ENCODE measurements at places on chromosomes 6 and 20.

GRCh38 chr6:163405412-163406309 is 8.9 kb upstream of the QKI start:
- DNase-seq: peak; percentile 17

- DNase-seq: no peak
Observed at GRCh38 chr20:16415071-16416053, 157.9 kb downstream of the KIF16B start.

- no peak for DNase-seq
Observed at GRCh38 chr6:35876902-35877301, 44.0 kb downstream of the SRPK1 start.

DNA sequence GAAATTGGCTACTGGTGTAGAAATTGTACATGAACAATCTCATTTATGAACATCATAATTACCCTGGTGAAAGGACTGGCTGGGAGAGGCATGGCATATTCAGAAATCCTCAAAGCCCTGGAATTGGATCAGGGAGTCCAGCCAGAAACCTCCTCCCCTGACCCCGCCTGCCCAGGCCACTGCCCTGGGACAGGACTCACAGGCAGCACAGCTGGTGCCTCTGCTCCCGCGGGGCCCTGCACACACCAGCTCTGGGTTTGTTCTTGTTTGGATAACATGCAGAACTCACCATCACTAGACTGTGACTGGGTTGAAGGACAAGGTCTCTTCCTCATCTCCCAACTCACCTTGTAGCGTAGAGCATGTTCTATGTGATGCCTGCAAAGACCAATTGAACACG is 56.2 kb downstream of the AGPAT4 start:
- DNase-seq: no peak

DNA sequence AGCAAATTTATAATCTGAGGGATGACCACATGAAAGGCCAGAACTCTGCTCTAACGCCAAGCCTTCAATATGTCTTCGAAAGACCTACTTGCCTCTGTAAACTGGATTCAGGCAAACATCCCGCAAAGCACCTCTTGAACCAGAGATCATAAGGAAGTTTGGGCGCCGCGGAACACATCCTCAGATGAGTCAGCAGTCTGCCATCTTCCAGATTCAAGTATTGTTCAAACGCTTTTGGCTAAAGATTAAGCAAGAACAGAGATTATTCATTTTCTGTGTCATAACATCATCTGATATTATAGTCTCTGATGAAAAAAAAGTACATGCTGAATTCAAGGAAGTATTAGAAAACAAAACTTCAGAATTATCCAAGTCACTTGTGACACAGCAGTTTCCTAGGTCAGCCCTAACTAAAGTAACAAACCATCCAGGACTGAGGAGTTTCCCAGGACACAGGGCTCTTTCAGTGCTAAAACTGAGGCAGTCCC is 20.8 kb downstream of the TBC1D7 start:
- no peak for DNase-seq

GRCh38 chr6:90643381-90643780 is 56.5 kb upstream of the MAP3K7 start:
- no peak for DNase-seq

DNA sequence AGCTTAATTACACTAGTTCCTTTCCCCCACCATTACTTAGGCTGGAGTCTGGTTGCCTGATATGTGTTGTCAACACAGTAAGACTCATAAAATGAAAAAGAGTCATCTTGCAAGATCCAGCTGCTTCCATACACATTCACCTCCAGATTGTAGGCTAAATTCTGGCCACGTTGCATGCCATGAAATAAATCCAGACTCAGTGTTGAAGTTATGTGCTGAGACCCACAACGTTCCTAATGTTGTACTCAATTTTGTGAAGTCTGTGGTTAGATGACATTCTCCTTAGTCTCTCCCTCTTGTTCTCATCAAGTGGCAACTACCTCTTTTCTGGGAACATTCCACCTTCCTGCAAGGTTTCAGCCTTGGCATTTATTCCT is 212.3 kb downstream of the LMBRD1 start:
- no peak for DNase-seq

DNA sequence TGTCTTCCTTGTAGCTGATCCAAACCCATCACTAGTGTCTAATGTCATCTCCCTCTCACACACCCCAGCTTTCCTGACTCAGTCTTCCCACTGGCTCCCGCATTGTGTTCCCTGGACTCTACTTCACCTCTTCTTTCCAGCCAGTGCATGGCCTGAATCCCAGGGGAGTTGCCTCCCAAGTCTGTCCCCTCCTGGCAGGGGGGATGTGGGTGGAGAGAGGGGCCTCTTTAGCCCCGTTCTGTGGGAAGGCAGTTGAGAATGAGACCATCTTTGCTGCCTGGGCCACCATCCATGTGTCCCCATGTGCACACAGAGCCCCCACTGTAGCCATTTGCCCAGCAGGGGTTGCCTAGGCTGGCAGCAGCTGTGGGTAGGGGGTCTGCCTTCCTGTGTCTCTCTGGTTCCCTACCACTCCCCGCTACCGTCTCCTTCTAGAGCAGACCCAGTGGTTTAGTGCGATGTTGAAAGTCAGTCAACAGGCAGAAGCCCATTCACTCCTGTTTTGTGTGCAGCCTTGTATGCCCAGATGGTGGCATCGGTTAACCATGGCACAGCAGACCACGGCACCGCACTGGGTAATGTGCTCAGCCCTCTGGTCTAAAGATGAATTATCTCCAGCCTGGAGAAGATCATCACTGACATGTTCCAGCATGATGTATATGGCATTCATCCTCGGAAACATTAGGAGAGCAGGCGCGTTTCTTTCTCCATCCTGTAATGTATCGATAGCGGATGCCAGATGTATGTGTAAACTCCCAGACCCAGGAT is 178.8 kb upstream of the SNX9 start:
- peak; percentile 16 for DNase-seq

- DNase-seq: no peak
Observed at GRCh38 chr20:35697696-35698297, 1.4 kb downstream of the NFS1 start.

- DNase-seq: peak; percentile 42
Observed at GRCh38 chr20:38961530-38962043, 557 bp upstream of the DHX35 start.

- DNase-seq: no peak
Observed at GRCh38 chr6:43767553-43768505, 2.2 kb upstream of the VEGFA start.

DNA sequence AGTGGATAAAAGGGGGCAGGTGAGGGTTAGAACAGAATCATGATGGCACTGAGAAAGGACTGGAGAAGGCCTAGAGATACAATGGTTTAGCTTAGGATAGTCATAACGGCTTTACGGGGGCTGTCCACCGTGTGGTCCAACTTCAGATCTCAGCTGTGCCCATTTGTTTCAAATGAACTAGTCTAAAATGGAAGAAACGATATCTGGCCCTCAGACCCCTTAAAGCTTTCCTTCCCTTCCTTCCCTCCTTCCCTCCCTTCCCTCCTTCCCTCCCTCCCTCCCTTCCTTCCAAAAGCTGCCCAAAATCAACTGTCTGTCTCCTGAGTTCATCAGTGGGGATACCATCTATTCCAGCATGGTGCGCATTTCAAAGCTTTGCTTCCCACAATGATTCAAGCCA is 27.9 kb downstream of the TRAM2 start:
- no peak for DNase-seq

DNA sequence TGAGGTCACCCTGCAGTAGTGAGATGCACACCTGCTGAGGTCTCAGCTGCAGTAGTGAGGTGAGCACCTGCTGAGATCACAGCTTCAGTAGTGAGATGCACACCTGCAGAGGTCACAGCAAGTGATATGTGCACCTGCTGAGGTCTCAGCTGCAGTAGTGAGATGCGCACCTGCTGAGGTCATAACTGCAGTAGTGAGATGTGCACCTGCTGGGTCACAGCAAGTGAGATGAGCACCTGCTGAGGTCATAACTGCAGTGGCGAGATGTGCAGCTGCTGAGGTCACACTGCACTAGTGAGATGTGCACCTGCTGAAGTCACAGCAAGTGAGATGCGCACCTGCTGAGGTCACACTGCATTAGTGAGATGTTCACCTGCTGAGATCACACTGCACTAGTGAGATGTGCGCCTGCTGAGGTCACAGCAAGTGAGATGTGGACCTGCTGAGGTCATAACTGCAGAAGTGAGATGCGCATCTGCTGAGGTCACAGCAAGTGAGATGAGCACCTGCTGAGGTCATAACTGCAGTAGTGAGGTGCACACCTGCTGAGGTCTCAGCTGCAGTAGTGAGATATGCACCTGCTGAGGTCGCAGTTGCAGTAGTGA is 20.8 kb downstream of the ZDHHC14 start:
- no peak for DNase-seq

DNA sequence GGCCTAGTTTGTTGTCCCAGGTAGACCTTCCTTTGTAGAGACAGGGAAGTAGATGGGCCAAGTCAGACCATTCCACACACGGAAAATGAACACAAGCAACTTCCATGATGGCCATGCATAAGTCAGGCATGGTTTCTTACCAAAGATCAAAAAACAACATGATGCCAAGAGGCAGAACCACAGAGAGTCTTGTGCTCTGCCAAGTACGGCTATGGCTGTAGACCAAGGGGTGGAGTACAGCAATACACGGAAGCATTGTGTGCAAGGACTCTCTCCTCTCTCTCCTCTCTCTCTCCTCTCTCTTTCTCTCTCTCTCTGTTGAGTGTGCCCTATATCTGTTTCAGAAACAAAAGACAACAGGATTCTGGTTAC is 4.8 kb upstream of the DUSP22 start:
- no peak for DNase-seq

GRCh38 chr6:55033016-55033546 is 141.2 kb upstream of the HCRTR2 start:
- DNase-seq: no peak

GRCh38 chr20:10543480-10543879 is 108.4 kb downstream of the SLX4IP start:
- DNase-seq: no peak

DNA sequence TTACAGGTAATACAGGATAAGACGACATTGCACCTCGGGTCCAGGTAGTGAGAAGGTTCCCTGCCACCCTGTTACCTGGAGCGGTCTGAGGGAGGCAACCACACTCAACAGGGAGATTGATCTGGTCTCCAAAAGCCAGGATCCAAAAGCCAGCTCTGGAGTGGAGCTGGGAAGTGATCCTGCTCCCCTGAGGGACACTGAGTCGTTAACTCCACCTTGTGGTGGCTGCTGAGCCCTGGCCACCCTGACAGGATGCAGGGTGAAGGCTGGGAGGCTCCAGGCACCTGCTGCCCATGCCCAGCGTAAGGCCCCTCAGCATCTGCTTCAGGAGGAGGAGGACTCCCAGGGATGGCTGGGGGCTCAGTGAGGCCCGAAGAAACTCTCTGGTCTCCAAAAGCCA is 38.7 kb upstream of the SLC22A2 start:
- DNase-seq: no peak

DNA sequence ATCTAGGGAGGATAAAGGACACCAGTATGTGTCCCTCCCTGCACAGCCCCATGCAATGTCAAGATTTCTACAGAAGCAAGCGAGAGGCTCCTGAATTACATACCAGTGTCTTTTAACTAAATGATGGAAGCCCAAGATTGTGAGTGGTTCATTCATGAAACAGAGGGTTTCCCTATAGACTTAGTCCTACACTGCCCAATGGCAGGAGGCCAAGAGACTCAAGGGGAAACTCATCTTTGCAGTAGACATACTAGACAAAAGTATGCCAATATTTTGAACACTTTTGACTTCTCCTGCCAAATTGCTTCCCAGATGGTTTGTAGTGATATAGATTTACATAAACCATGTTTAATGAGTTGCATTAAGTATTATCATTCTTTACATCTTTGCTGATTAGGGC is 557.2 kb upstream of the JAG1 start:
- DNase-seq: no peak

DNA sequence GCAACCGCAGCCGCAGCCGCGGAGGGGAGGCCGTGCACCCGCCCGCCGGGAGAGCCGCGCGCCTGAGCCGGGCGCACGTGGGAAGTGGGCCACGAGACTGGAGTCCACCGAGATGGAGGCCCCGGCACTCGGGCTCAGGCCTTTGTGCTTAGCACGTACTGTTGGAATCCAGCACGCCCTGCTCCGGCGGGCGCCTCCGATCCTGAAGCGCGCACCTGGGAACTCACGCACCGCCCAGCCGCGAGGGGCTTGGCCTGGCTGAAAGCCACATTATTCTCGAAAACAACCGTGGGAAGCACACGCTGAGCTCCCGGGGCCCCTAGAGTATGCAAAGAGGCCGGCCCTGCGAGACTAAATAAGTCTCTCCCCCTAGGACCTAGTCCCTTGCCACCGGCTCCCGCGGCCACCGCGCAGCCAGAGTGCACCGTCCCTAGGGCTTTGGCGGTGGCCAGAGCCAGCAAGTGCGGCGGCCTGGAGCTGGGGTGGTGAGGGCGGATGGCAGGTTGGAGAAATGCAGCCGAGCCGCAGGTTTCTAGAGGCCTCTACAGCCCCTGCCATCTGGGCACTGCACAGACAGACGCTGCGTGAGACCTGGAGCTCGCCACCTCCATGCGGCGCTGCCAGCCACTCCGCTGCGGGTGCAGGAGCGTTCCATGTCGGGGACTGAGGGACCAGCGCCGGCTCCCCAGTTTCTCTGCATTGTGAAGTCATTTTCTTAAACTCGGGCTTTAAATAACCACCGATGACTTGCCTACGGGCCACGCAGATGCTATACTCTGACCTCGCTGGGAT is 42.0 kb upstream of the LY86 start:
- DNase-seq: peak; percentile 8

DNA sequence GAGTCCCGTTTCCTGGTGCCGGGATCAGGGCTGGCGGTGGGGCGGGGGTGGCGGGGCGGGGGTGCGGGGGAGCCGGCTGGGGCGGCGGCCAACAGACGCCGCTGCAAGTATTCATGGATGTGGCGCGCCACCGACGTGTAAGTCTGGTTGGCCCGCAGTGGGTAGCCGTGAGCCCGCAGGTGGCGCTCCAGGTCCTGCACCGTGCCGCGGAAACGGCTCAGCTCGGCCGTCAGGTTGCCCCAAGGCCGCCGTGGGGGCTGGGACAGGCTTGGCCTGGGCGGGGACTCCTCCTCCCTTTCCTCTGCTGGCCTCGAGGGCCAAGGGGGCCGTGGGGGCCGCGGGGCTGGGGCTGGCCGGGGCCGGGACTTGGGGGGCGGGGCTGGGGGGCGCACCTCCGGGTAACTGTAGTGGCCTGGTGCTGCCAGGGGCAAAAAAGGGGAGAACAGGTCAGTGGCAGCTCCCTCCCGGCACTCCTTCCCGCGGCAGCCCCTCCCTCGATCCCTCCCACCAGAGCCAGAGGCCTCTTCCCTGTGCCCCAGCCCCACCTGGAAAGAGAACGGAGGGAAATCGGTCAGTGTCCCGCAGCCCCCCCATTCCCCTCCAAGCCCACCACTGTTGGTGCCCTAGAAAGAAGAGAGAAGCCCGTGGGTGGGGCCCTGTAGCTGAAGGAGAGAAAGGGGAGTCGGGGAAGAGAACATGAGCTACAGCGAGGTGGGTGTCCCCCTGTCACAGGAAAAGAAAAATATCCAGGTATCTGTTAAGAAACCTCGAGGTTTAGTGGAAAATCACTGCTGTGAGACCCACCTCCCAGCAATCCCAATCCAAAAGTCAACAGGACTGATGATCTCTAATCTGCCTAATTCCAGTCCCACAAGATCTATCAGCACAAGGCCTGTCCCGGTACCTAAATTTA is 21.3 kb downstream of the TNXB start:
- peak; percentile 79 for DNase-seq

- DNase-seq: no peak
Observed at GRCh38 chr6:35220711-35221110, 7.0 kb downstream of the SCUBE3 start.

Data from activated CD4-positive, alpha-beta T cell treated with anti-CD3 and anti-CD28 coated beads, Interleukin-2, Interleukin-6, amounts not matched to agents 100 ng/mL and 50 ng/mL, durations not matched to agents 16 hours and 8 hours (primary cell).